Thymus (tissue), 14 donors: ENCODE measurements at places on chromosomes 16 and 17. TPM values are rescaled to one million over a fixed set of nuclear protein-coding genes. Genes with fewer than 3 reads are reported as not detected.

GRCh38 chr17:55093353-55093752 is 124.8 kb downstream of the STXBP4 start:
- DNase-seq: no peak

- no peak for DNase-seq
Measured at GRCh38 chr17:82200743-82201497, 11.7 kb downstream of the CCDC57 start.

GRCh38 chr16:79599256-79599836 is 1.2 kb downstream of the MAF start:
- DNase-seq: no peak

Gene PCGF2
- 1.4 TPM for total RNA-seq

Gene SLC4A1
- 6.9 TPM for total RNA-seq

Gene OSGIN1
- total RNA-seq: 0.42 TPM

Gene ALOXE3
- total RNA-seq: not detected

- DNase-seq: no peak
Measured at GRCh38 chr17:74148901-74149596, 54.4 kb upstream of the RPL38 start.

Gene KRT27
- 0.14 TPM for total RNA-seq
